NCI-H524 treated with DMSO at 0.1 percent for 48 hours (cell line): ENCODE measurements at places on chromosomes 2 and 18.

DNA sequence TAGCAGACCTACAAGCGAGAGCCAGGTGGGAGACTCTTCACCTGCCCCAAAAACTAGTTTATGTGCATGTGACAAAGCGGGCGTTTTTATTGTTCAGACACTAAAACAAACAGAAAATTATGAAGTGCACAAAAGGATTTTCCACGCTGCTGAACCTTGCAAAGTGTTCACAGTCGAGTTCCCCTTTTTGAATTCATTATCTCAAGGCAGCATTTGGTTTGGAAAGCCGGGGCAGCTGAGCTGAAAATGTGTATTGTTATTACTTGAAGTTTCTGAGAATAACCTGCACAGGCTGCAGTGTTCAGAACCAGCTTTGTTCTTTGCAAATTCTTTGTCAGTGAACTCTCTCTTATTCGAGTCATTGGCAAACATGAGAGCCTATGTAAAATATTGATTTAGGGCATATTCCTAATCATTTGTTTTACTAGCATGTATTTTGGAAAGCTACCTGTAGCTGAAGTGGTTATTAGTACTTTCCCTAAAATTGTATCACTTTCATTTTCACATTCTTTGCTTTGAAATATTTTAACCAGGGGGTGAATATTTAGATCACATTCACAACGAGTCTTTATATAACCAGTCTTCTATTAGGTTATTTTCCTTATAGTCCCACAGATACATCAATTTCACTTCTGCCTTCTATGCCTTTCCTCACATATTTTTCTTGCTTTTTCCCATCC, 59.5 kb downstream of the LRRTM1 start:
- DNase-seq: no peak

DNA sequence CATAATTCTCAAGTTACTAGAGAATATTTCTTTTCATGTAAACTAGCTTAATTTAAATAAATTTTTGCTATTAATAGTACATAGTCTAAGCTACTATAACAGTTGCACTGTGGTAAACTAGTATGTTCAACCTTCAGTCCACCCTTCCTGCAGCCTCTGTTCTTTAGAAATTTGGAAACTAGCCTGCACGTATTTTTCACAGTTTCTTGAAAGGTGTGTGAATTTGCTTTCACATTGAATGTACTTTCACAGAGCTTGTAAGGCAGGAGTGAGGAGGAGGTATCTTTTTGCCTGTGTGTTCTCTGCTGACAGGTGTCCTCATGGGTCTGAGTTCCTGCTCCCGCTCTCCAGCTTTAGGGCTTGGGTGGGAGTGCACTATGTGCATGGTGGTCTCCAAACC, 117.5 kb downstream of the ATP9B start:
- no peak for DNase-seq

- DNase-seq: peak; percentile 10
Measured at GRCh38 chr18:75439348-75439747, 11.8 kb upstream of the SMIM21 start.

- DNase-seq: no peak
Measured at GRCh38 chr2:174026122-174026845, 61.1 kb upstream of the SP3 start.
